ENCODE measurements at places on chromosomes 4 and X.

GRCh38 chr4:91280551-91281290 is 1023.0 kb upstream of the GRID2 start:
- DNase-seq: no peak

DNA sequence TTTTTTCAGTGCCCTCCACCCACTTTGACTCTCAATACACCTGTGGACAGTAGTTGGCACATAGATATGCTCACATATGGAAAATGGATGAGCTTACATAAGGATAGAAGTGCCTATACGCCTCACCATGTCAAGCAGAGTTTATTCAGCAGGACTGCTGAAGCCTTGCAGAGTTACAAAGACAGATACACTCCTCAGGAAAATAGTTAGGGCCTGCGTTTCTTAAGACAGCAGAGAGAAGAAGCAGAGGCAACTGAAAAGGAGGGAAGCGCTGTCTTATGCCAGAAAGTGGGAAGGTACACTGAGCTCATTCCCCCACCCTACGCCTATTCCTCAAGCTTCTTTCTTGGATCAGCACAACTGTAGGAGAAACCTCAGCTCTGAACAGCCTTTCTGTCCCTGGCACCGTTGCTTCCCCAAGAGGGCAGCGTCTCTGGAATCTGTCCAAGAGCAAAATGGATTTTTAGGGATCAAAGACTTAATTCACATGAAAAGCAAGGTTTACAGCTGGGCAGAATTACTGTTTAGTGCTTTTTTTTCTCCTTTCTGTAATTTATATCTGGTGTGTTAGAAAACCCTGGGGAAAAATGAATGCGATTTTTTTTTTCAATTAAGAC is 37.3 kb upstream of the MBTPS2 start:
- DNase-seq: no peak

- DNase-seq: no peak
Measured at GRCh38 chrX:13699183-13699826, 10.4 kb downstream of the RAB9A start.

GRCh38 chr4:4539481-4539880 is 2.4 kb downstream of the STX18 start:
- DNase-seq: no peak

- no peak for DNase-seq
Measured at GRCh38 chr4:8532245-8532781, 47.9 kb upstream of the GPR78 start.

GRCh38 chr4:141534985-141535384 is 101.4 kb upstream of the IL15 start:
- DNase-seq: no peak

DNA sequence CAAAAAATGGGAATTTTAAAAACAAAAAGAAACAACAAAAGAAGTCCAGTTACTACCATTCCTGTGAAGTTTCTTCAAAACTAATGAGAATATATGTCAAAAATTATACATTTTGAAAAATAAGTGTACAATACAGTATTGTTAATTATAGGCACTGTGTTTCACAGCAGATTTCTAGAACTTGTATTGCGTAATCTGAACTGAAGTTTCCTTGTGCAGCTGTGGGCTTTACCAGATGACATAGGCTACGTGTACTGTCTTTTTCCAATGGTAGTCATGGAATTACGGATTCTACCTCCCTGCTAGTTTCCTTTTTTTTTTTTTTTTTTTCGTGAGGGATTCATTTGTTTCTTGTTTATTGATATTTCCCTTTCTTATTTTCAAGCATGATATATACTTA is 113.8 kb upstream of the GABRA2 start:
- no peak for DNase-seq

- DNase-seq: peak; percentile 23
Measured at GRCh38 chr4:128810331-128810870, 901 bp downstream of the JADE1 start.

Measured in posterior cingulate gyrus (tissue), 11 donors.